Tibial nerve (tissue), 4 donors: ENCODE measurements at places on chromosomes 6 and 20. TPM values are rescaled to one million over a fixed set of nuclear protein-coding genes. Genes with fewer than 3 reads are reported as not detected.
A peak's percentile ranks its signal among the peaks of the same experiment; 100 is the strongest.

SNAI1 gene
- total RNA-seq, result 4.5 TPM

IL17A gene
- total RNA-seq, result not detected

MEA1 gene
- 91.6 TPM for total RNA-seq

ASIP gene
- total RNA-seq, result not detected

GRCh38 chr6:138222901-138223546 is 4.7 kb upstream of the PBOV1 start:
- H3K4me3 ChIP-seq, result no peak overlapping the region
- no peak overlapping the region for H3K27ac ChIP-seq
- no peak for DNase-seq
- no peaks in the 10 kb centered on the region for H3K27me3 ChIP-seq
- no peaks in the 10 kb centered on the region for H3K36me3 ChIP-seq

- no peaks in the 10 kb centered on the region for H3K36me3 ChIP-seq
- DNase-seq, result no peak
- H3K4me3 ChIP-seq, result no peak overlapping the region
- no peaks in the 10 kb centered on the region for H3K4me1 ChIP-seq
- no peak overlapping the region for H3K27ac ChIP-seq
- H3K27me3 ChIP-seq, result no peaks in the 10 kb centered on the region
Observed at GRCh38 chr6:64789476-64789875, 917.5 kb downstream of the EYS start.

- H3K27me3 ChIP-seq, result peaks cover 53% of the 10 kb centered on the region
- no peak for DNase-seq
- H3K27ac ChIP-seq, result no peak overlapping the region
- H3K4me1 ChIP-seq, result no peaks in the 10 kb centered on the region
- no peaks in the 10 kb centered on the region for H3K36me3 ChIP-seq
Observed at GRCh38 chr6:43239054-43239453, 4.2 kb upstream of the TTBK1 start.

GRCh38 chr6:106977246-106977645 is 2.7 kb upstream of the CD24 start:
- no peak overlapping the region for H3K4me3 ChIP-seq
- H3K36me3 ChIP-seq, result no peaks in the 10 kb centered on the region
- H3K4me1 ChIP-seq, result peaks cover 34% of the 10 kb centered on the region
- peaks cover 76% of the 10 kb centered on the region for H3K27me3 ChIP-seq

DNA sequence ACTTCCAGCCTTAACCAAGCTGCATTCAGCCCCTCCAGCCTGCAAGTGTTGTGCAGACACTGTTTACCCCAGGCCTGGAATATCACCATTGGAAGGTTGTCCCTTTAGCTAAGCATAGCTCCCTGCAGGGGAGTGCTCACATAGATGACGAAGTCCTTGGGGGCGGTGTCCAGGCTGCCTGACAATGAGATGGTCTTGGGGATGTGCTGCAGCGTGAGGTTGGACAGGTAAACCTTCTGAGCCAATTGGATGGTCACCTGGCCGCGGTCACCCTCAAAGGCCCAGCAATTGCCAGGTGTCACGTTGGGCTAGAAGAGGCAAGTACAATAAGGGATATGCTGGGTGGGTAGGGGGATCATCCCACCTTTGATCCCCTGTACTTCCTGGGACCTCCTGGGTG is 18.6 kb downstream of the SUN5 start:
- no peaks in the 10 kb centered on the region for H3K27me3 ChIP-seq
- no peak overlapping the region for H3K4me3 ChIP-seq
- no peak for DNase-seq
- H3K27ac ChIP-seq, result peak overlapping the region; percentile 85
- no peaks in the 10 kb centered on the region for H3K36me3 ChIP-seq
- peaks cover 48% of the 10 kb centered on the region for H3K4me1 ChIP-seq

DNA sequence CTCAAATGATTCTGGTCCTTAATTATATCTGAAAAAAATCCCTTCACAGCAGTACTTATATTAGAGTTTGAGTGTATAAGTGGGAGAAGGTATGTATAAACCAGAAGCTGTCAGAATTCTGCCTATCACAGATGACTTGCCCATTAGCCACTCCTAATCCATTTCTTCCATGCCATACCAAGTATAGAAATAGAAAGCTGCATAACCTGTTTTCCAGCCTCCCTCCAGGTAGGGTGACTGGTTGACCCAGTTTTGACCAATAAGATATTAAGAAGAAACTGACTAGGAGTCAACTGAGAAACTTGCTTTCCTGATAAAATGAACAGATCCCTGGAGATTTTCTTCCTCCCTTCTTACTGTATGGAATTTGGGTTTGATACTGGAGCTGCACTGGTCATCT is 112.2 kb upstream of the GRIK2 start:
- no peak overlapping the region for H3K4me3 ChIP-seq
- DNase-seq, result no peak
- H3K27ac ChIP-seq, result no peak overlapping the region
- no peaks in the 10 kb centered on the region for H3K36me3 ChIP-seq
- H3K4me1 ChIP-seq, result no peaks in the 10 kb centered on the region

- no peaks in the 10 kb centered on the region for H3K27me3 ChIP-seq
- DNase-seq, result no peak
- no peak overlapping the region for H3K27ac ChIP-seq
Observed at GRCh38 chr6:43334466-43335095, 26.0 kb upstream of the CRIP3 start.

GRCh38 chr6:117264692-117265409 is 507 bp upstream of the VGLL2 start:
- DNase-seq, result no peak
- H3K27me3 ChIP-seq, result peaks cover 4% of the 10 kb centered on the region
- peak overlapping the region; percentile 49 for H3K4me3 ChIP-seq

GRCh38 chr20:61262036-61262435 is 10.0 kb downstream of the CDH4 start:
- no peaks in the 10 kb centered on the region for H3K4me1 ChIP-seq
- H3K4me3 ChIP-seq, result no peak overlapping the region
- no peak for DNase-seq
- H3K36me3 ChIP-seq, result no peaks in the 10 kb centered on the region
- H3K27ac ChIP-seq, result no peak overlapping the region
- H3K27me3 ChIP-seq, result no peaks in the 10 kb centered on the region

DNA sequence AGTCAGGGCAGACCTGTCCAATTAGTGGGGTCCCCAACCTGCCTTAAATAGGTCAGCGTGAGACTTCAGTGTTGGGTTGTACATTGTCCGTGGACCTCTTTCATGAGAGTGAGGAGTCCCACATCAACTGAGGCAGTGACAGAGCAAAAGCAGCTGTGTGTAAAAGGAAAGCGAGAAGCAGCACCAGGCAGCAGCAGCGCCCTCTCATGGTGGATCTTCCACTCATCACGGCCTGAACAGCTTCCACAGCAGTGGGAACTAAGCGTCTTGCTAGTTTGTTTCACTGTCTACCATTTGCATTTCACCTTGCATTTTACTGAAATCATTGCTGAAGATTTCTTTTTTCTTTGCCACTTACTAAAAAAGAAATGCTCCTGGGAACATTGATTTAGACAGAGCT is 333.8 kb downstream of the PKHD1 start:
- no peak overlapping the region for H3K4me3 ChIP-seq
- H3K27ac ChIP-seq, result no peak overlapping the region
- no peaks in the 10 kb centered on the region for H3K27me3 ChIP-seq
- H3K36me3 ChIP-seq, result no peaks in the 10 kb centered on the region
- no peak for DNase-seq
- no peaks in the 10 kb centered on the region for H3K4me1 ChIP-seq

GRCh38 chr6:38481851-38482250 is 157.9 kb downstream of the BTBD9 start:
- no peak overlapping the region for H3K4me3 ChIP-seq
- no peaks in the 10 kb centered on the region for H3K27me3 ChIP-seq
- H3K4me1 ChIP-seq, result no peaks in the 10 kb centered on the region
- no peak overlapping the region for H3K27ac ChIP-seq

DNA sequence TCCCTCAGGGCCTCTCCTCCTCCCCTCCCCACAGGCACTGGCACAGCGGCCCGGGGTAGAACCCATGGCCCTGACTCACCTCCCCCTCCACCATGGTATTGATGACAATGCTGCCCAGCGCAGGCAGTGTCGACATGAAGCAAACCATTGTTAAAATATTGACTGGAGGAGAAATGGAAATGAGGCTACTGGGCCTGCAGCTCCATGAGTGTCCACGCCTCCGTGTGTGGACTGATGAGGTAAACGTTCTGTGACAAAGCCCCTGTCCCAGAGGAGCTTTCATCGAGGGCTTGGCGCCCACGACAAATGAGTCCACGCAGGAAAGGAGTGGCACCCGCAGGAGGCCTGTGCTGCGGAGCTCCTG is 402.7 kb downstream of the TAF4 start:
- H3K4me3 ChIP-seq, result no peak overlapping the region
- DNase-seq, result no peak
- no peaks in the 10 kb centered on the region for H3K27me3 ChIP-seq
- no peaks in the 10 kb centered on the region for H3K36me3 ChIP-seq
- no peak overlapping the region for H3K27ac ChIP-seq

GRCh38 chr20:16284385-16285100 is 288.7 kb downstream of the KIF16B start:
- H3K4me1 ChIP-seq, result no peaks in the 10 kb centered on the region
- H3K27me3 ChIP-seq, result no peaks in the 10 kb centered on the region
- DNase-seq, result no peak
- no peak overlapping the region for H3K4me3 ChIP-seq

- H3K27me3 ChIP-seq, result no peaks in the 10 kb centered on the region
- H3K36me3 ChIP-seq, result no peaks in the 10 kb centered on the region
- no peaks in the 10 kb centered on the region for H3K4me1 ChIP-seq
- no peak for DNase-seq
- H3K27ac ChIP-seq, result no peak overlapping the region
- H3K4me3 ChIP-seq, result no peak overlapping the region
Observed at GRCh38 chr6:110125361-110125760, 54.1 kb downstream of the WASF1 start.

DNA sequence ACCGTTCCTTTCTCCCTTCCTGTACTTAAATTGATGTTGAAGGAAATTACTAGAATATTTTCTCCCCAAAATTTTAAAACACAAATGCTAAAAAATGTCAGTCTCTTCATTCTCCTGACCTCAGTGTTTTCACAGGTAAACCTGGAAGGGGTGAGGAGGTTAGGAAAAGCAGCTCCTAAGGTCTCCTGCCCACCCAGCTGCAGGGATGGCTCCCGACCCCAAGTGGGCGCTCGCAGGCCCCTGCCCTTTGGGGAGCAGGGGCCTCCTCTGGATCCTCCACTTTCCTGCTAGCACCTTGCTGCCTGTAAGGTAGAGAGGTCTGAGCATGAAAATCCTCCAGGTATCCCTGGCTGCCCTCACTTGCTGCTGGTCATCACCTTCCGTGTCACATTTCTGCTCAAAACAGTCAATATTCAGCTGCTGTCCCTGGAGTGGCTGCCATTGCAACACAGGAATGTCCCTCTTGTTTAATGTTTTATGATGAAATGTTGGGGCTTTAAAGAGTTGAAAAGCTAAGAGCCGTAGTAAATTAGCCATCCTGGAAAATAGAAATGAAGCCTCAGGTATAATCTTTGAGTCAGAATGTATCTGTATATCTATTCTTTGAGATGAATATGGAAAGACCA is 10.9 kb upstream of the HSP90AB1 start:
- no peak overlapping the region for H3K27ac ChIP-seq
- H3K4me1 ChIP-seq, result peaks cover 35% of the 10 kb centered on the region
- peaks cover 20% of the 10 kb centered on the region for H3K36me3 ChIP-seq
- DNase-seq, result no peak
- no peak overlapping the region for H3K4me3 ChIP-seq
- no peaks in the 10 kb centered on the region for H3K27me3 ChIP-seq

DNA sequence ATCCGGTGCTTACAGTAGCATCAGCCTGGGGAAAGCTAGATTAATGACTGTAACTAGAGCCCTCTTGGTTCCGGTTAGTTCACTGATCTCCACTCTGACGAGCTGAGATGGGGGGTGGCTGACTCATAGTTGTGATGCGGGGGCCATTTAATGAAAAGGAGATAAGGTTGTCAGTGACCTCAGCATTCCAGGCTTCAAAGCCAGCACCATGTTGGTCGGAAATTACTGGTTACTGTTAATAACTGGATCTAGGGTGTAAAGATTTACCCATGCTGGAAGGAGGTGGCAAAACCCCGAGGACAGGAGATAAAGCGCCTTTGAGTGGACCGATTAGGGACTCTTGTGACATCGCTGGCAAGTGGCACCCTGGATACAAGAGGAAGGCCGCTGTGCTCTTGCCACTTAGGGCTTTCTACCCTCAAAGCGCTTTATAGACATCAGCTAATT is 21.1 kb downstream of the FOXC1 start:
- H3K4me1 ChIP-seq, result peaks cover 8% of the 10 kb centered on the region
- H3K27ac ChIP-seq, result no peak overlapping the region
- no peak for DNase-seq
- no peak overlapping the region for H3K4me3 ChIP-seq
- peaks cover 42% of the 10 kb centered on the region for H3K27me3 ChIP-seq

DNA sequence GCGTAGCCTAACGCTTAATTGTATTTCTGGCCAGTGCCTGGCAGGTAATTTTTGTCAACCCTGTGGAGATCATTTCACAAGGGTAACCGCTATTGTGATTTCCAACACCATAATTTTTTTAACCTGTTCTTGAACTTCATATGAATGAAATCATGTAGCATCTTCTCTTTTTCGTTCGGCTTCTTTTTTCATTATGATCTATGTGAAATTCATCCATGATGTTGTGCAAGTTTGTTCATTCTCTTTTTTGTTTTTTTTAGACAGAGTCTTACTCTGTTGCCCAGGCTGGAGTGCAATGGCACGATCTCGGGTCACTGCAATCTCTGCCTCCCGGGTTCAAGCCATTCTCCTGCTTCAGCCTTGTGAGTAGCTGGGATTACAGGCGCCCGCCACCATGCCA is 42.5 kb upstream of the TGM3 start:
- no peaks in the 10 kb centered on the region for H3K4me1 ChIP-seq
- no peak overlapping the region for H3K27ac ChIP-seq
- H3K36me3 ChIP-seq, result no peaks in the 10 kb centered on the region
- DNase-seq, result no peak
- no peaks in the 10 kb centered on the region for H3K27me3 ChIP-seq
- H3K4me3 ChIP-seq, result no peak overlapping the region

- H3K27me3 ChIP-seq, result no peaks in the 10 kb centered on the region
- no peak overlapping the region for H3K4me3 ChIP-seq
- no peaks in the 10 kb centered on the region for H3K36me3 ChIP-seq
Observed at GRCh38 chr6:47248446-47248845, 61.3 kb downstream of the TNFRSF21 start.

- no peak overlapping the region for H3K4me3 ChIP-seq
- H3K36me3 ChIP-seq, result no peaks in the 10 kb centered on the region
- H3K4me1 ChIP-seq, result no peaks in the 10 kb centered on the region
- no peak for DNase-seq
Observed at GRCh38 chr6:83867527-83868161, 8.2 kb downstream of the CYB5R4 start.

- H3K36me3 ChIP-seq, result no peaks in the 10 kb centered on the region
- peak overlapping the region; percentile 80 for H3K27ac ChIP-seq
- H3K27me3 ChIP-seq, result no peaks in the 10 kb centered on the region
- peaks cover 12% of the 10 kb centered on the region for H3K4me1 ChIP-seq
- DNase-seq, result no peak
- H3K4me3 ChIP-seq, result peak overlapping the region; percentile 75
Observed at GRCh38 chr6:85594197-85594930, 706 bp upstream of the SNX14 start.

- H3K4me3 ChIP-seq, result no peak overlapping the region
- H3K4me1 ChIP-seq, result no peaks in the 10 kb centered on the region
- no peak overlapping the region for H3K27ac ChIP-seq
Observed at GRCh38 chr20:15794409-15794808, 778.8 kb downstream of the KIF16B start.

GRCh38 chr20:32964575-32964974 is 39.7 kb downstream of the SUN5 start:
- no peak overlapping the region for H3K4me3 ChIP-seq
- no peak overlapping the region for H3K27ac ChIP-seq
- H3K4me1 ChIP-seq, result no peaks in the 10 kb centered on the region
- H3K27me3 ChIP-seq, result no peaks in the 10 kb centered on the region
- no peak for DNase-seq
- H3K36me3 ChIP-seq, result no peaks in the 10 kb centered on the region

GRCh38 chr6:157056275-157056674 is 267.0 kb downstream of the TMEM242 start:
- no peaks in the 10 kb centered on the region for H3K36me3 ChIP-seq
- H3K4me3 ChIP-seq, result no peak overlapping the region
- DNase-seq, result no peak
- H3K27ac ChIP-seq, result no peak overlapping the region
- no peaks in the 10 kb centered on the region for H3K27me3 ChIP-seq
